NCI-H345 (cell line): ENCODE measurements at places on chromosomes 1 and 21.

DNA sequence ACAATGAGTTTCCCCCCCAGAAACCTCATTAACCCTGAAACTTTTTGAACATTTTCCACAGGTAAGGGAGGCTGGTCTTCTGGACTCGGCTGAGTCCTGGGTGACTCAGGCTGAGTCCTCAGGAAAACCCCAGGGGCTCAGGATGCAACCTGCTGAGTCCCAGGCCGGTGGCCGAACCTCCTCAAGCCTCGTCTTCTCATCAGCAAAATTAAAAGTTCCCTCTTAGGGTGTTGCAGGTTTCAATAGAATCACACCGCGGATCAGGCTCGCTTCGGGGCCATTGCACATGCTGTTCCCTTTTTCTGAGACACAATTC is 35.0 kb upstream of the GRHL3 start:
- DNase-seq, result no peak

- no peak for DNase-seq
Measured at GRCh38 chr21:42797522-42797921, 81.8 kb downstream of the WDR4 start.

DNA sequence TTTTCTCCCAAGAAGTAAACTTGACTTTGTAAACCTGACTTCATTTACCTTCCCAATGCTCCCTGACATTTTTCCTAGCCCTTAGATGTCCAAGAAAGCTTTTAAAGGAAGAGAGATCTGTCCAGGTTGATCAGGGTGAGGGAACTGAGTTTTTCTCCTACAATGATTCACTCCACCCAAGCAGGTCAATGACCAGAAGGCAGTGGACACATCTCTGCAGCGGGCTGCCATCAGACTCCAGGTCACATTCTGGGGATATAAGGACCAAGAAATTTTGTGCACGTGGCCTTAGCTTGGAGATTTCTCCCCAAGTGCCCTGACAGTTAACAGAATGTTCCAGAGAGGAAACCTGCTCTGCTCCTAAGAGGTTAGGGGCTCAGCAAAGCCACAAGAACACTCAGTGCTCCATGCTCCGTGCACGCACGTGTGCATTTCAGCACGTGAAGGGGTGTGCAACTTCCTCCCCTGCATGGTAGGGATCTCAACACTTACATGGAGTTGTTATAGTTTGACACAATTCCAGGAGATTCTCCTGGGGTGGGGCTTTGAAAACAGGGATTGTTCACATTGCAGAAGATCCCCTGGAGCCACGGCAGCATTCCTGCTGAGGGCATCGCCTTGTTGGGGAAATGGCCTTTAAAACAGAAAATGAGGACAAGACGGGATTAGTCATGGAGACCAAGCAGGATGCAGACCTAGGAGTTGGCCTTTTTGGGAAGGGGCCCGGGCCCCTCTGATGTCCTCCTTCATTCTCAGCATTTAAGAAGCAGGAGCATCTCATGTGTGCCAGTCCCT is 9.8 kb downstream of the ABCA4 start:
- DNase-seq, result no peak

- DNase-seq, result no peak
Measured at GRCh38 chr1:162022626-162023025, 1.0 kb downstream of the OLFML2B start.
